ENCODE measurements at places on chromosomes 5 and 9.

DNA sequence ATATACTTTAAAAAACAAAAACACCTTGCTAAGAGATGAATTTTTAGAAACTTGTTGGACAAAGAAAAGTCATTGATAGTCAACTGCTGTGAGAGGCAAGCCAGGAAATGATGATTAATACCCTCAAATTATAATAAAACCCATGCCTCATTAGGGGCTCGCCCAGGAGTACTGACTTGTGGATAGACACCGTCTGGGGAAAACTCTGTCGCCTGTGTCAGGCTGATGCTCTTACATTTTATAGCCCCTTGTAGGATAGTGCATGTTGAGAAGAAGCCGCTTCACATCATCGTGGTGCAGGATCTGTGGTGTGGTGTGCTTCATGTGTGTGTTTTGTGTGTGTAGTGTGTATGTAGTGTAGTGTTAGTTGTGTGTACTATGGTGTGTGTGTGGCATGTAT lies 39.1 kb downstream of the SYK start:
- no peak for DNase-seq

DNA sequence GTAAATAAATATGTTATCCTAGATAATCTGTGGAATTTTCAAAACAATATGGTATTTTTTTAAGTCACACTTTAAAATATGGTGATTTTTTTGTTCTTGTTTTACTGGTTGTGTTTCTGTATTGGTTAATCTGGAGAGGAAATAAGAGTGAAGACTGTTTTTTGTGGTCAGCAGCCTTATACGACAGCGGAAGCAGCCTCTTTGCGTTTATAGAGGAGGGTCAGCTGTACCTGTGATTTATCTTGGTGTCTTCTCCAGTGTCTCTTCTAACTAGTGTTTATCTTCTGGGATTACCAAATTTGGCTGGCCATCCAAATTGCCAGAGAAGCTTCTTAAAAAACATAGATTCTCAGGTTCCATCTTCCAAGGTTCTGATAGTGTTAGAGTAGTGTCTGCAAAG lies 58.7 kb downstream of the ICE1 start:
- DNase-seq: no peak

DNA sequence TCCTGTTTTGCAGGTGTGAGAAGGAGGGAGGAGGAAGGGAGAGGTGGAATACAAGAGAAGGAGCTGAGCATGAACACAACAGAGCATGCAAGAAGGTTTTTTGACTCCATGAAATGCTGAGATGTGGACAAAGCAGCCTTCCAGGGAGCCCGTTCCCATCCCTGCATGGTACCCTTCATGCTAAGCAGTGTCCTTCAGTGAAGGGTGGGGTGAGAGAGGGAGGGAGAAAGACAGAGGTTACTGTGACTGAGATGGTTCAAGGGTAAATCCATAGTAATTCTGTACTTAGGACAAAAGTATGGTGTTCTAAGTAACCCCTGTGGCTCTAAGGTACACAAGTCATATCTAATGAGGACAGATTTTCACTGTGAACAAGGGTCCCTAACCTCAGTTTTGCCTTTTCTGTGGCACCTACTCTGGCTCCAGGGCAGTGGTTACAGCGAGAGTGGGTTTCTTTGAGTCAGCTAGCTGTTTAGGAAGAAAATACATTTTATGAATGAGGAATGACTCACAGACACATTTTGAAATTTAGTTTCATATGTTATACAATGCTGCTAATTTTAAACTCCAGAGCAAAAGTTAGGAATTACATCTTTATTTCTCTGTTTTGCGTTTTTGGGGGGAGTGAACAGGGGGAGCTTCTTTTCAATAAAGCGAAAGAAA lies 184.9 kb upstream of the SLC12A2 start:
- no peak for DNase-seq

DNA sequence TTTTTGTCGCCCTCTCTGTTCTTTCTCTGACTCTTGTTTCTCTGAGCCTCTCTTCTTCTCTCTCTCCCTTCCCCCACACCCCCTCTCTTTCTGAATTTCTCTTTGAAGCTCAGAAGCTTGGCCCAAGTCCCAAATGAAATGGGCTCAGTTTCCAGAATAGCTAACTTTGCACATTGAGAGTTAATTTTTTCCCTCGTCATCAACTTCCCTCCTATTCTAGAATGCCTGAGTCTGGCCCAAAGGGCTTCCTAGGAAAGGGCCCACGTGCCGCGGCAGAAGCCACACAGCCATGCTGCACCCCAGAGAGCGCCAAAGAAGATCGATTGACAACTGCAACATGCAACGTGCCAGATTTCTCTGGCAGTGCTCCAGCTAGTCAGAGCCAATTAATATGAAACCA lies 588.8 kb upstream of the KLF4 start:
- no peak for DNase-seq

GRCh38 chr9:33250458-33250995 lies 10.6 kb downstream of the SPINK4 start:
- no peak for DNase-seq

DNA sequence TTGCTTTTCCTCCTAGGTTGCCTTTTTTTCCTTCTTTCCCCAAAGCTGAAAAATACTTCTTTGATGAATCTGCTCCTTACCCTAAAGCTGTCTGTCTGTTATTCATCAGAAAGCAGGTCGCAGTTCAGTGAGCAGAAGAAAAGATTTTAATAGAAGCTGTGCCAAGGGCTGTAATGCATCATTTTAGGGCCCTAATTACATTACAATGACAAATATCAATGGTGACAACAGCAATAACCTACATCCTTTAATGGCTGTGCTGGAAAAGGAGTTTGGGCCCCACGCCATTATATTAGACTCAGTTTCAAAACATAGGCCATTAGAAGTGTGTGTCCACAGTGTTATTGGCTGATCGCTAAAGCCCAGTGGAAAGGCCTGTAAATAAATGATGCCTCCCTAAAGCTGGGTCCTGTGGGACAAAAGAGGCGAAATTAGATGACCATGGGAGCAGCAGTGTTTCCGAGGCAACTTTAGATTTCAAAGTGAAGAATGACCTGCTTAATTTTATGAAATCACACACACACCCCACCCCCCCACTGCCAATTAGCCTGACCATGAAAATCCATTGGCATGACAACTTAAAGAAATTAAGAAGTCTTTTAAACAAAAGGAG lies 38.4 kb downstream of the TLE4 start:
- DNase-seq: no peak

DNA sequence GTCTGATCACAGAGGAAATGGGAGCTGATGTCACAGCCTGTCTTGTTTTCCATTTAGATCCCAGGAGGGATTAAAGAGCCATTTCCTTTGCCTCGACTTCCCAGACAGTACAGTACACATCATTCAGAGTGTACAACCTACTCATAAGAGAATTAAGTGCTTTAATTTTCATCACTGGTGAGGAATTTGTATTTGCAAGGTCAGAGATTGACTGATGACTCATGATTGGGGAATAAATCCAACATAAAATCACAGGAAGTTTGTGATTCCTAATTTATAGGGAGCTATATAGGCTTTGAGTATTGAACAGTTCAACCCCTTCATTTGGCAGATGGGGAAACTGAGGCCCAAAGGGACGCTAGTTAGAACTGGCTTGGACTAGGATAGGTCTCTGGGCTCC lies 4.1 kb upstream of the TOMM5 start:
- DNase-seq: no peak

GRCh38 chr9:108275906-108276305 lies 579.9 kb downstream of the ACTL7B start:
- DNase-seq: no peak

DNA sequence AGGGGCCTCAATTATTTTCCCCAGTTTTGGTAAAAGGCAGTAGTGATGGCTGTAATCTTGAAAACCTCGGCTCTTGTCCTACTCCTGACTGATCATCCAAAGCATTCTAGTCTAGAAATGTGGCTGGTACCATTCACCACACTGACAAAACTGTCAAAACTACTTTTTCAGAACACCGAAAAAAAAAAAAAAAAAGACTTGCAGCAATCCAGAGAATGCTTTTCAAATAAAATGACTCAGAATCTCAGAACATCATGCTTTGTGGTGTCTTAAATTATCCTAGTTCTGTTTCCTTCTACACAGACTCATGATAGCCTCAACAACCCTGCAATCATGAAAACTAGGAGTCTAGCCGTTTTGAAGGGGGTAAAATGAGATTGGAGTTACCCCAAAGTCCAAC lies 13.4 kb downstream of the SLC28A3 start:
- no peak for DNase-seq

DNA sequence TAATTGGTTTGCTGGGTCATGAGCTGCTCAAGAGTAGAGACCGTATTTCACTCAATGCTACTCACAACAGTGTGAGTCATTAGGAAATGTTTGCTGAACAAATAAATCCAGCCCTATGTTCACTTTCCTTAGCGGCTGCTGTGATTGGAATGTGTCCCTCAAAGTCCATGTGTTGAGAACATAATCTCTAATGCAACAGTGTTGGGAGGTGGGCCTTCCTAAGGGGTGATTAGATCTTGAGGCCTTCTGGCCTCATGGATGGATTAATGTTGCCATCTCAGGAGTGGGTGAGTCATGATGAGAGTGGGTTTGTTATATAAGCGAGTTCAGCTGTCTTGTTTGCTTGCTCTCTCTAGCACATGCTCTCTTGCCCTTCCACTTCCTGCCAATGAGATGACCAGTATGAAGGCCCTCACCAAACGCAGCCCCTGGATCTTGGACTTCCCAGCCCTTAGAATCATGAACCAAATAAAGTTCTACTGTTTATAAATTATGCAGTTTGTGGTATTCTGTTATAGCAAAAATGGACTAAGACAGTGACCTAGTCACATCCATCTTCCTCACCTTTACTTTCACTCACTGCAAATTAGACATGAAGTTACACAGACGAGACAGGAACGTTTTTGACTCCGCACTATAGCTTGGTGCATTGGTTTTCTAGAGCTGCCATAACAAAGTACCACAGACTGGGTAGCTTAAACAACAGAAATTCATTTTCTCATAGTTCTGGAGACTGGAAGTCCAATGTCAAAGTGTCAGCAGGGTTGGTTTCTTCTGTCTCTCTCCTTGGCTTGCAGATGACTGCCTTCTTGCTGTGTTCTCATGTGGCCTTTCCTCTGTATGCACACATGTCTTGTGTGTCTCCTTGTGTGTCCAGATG lies 50.9 kb upstream of the FAM169A start:
- DNase-seq: no peak

DNA sequence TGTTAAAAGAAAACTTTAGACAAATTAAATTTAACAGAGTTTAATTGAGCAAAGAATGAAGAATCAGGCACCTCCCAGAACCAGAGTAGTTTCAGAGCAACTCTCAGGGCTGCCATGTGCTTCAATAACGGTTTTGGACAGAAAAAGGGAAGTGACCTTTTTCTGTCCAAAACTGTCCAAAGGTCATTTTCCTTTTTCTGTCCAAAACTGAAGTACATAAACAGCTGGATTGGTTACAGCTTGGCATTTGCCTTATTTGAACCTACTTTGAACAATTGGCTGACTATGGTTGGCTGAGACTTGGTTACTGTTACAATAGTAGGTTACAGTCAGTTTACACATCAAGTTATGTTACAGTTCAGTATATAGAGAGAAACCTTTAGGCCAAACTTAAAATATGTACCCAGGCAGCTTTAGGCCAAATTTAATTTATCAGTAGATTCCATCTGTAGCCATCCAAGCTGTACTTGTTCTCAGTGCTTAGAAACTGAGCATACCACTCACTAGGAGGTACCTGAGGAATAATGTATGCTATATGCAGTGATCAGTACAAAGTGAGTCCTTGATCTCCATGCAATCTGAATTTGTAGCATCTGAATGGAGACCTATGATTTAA lies 44.0 kb downstream of the C9orf85 start:
- no peak for DNase-seq

- no peak for DNase-seq
These were observed 357.5 kb downstream of the TAF11L14 start for GRCh38 chr5:17991775-17992174.

DNA sequence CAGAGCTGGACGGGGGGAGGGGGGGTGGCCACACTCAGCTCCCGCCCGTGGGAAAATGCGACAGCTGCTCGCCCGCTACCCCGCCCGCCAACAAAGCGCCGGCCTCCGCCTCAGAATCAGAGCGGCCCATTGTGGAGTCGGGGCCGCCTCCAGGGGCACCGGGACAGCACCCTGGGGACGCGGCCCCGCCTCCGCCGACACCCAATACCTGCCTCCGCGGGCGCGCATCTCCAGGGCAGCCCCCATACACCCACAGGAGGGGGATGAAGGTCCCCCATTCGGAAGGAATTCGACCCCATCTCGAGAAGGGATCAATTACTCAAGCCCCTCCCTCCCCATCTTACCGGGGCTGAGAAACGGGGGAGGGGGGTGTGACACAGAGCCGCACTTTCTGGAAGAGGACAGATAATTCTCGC lies 1.3 kb downstream of the NOTCH1 start:
- DNase-seq: peak; percentile 81

- no peak for DNase-seq
These were observed 173.0 kb downstream of the PCSK1 start for GRCh38 chr5:96260009-96260408.

DNA sequence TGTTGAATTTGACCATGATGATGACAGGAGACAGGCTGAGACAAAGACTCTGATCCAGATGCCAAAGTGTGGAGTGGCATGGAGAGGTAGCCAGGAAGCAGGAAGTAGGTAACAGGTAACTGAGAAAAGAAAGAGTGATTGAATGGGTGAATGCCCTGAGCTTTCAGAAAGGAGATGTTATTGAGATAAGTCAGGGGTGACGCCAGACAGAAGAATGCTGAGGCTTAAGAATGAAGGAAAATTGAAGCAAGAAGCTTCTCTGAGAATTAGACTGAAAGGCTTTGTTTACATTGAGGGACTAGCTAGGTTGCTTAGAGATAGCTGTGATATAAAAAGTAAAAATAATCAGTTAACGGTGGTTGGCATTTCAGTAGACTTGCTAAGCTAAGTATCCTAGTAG lies 165.7 kb downstream of the PSAT1 start:
- no peak for DNase-seq

DNA sequence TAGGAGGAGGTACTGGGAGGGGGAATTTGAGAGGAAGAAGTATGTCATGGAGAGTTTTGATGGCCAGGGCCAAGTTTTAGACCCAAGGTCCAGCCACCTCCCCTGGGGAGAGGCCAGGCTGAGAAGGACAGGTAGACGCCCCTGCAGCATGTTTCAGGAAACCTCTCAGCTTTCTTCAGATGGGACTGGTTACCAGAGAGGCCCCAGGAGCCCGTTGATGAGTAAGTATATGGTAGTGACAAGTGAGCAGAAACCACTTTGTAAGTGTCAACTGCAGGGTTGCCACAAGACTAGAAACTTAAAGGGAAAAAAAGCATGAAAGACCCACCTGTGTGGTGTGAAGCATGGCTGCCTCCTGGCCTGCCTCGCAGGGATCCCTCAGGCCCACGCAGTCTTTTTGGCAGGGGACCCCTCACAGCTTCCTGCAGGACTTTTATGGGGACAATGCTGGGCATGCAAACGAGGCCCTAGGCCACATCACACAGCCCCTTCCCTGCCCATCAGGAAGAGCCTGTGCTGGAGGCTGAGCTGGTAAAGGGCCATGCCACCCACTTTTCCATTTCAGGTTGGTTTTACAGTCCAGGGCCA lies 255.9 kb downstream of the FSTL4 start:
- no peak for DNase-seq

- no peak for DNase-seq
These were observed 7.3 kb upstream of the WDR41 start for GRCh38 chr5:77499441-77499840.

GRCh38 chr5:97629276-97629675 lies 446.2 kb upstream of the RIOK2 start:
- DNase-seq: no peak
